Cortex of kidney (tissue), 1 donor: ENCODE measurements at places on chromosomes 16 and 17.

DNA sequence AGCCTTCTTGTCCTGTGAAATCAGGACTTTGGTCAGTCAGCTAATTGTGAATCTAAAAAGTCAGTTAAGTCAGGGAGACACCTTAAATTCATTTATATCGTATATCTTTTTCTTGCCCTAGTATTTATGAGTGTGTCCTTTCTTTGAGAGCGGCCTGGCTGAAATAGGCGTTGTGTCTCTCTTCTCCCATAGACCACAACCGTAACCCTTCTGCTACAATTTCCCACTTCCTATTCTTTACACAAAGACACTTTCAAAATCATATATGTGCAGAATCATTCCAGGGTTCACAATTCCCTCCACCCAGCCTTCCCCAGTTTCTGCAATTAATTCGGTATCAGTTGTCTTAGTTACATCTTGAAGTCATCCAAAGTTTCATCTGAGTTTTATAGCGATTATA is 14.0 kb upstream of the COTL1 start:
- DNase-seq, result no peak

DNA sequence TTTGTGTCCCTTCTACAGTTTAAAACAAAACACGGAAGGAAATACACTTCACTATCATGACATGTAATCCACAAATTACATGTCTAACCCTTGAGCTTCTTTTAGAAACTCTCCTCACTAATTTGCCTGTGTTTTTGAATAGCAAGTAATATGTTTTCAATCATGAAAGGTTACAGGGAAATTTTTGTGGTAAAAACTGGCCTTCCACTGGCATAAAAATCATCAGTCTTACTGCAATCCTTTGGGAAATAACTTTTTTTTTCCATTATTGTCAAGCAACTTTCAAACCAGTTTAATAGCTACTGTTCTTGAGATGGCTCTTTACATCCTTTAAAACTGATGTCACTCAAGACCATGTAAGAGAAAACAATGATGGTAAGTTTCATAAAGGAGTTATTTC is 27.0 kb downstream of the MYO1D start:
- DNase-seq, result no peak

DNA sequence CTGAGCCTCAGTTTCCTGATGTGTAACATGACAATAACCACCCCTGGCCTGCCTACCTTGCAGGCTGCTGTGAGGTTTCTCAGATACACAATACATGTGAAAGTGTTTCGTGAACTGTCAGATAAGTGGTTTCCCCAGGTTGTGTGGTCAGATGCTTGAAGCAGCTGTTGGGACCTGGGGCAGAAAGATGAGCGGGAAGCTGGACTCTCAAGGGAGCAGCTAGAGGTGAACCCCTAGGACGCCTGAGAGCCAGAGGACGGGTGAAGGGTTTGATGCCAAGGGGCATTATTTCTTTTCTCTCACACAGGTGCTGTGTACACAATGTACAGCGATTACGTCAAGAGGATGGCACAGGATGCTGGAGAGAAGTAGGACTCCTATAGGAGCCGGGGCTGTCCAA is 2.3 kb downstream of the HIGD1B start:
- DNase-seq, result no peak

DNA sequence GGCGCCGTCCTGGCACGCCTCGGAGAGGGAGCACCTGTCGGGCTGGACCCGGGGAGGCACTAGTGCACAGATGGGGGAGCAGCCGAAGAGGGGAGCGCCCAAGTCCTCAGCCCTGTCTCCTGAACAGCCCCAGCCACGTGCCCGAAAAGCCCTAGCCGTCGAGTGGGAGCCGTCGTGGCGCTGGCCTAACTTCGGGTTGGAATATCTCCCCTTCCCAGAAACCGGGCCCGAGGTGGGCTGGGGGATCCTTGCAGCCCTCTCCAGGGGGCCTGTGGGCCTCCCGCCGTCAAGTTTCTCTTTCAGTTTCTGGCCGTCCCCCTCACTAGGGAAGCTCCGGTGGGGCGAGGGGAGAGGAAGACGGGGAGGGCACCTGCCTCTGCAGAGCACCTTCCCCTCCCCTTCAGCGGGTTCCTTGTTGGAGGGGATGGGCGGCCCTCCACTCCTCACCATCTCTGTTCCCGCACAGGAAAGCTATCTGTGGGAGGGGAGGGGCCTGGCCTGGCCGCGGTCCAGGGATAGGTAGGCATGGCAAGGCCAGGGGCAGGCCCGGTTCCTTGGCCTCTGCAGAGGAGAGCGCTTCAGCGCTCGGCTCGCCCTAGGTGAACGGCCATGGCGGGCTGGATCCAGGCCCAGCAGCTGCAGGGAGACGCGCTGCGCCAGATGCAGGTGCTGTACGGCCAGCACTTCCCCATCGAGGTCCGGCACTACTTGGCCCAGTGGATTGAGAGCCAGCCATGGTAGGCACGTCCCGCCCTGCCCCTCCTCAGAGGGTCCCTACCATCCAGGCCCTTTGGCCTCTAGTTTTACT is 709 bp downstream of the STAT5A start:
- DNase-seq, result no peak

- no peak for DNase-seq
Observed at GRCh38 chr17:43900858-43901754, 6.2 kb downstream of the MPP2 start.

DNA sequence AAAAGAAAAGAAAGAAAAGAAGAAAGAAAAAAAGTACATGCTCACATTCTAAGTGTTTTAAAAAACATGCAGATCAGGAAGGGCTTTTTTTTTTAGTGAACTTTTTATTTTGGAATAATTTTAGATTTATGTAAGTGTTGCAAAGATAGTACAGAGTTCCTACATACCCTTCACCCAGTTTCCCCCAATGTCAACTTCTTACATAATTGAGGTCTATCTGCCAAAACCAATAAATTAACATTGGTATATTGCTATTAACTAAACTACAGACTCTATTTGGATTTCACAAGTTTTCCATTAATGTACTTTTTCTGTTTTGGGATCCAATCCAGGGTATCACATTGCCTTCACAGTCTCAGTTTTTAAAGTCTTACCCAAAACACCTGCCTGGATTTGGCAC is 81.7 kb downstream of the SKAP1 start:
- no peak for DNase-seq

DNA sequence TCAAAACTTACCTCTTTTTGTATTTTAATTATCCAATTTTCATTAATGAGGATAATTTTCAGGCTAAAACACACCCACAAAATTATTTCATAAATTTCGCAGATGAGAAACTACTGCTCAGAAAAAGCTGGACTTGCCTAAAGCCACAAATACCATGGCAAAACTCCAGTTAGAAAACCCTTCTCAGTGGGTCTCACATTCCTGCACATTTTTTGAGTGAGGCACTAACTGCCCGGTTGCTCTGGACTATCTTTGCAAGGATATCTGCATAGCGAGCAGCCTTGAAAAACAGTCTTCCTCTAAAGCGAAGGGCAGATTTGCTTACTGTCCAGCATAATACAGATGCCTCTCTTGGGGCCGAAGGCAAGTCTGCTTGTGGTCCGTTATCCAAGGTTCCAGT is 9.8 kb downstream of the MPHOSPH6 start:
- DNase-seq, result no peak

DNA sequence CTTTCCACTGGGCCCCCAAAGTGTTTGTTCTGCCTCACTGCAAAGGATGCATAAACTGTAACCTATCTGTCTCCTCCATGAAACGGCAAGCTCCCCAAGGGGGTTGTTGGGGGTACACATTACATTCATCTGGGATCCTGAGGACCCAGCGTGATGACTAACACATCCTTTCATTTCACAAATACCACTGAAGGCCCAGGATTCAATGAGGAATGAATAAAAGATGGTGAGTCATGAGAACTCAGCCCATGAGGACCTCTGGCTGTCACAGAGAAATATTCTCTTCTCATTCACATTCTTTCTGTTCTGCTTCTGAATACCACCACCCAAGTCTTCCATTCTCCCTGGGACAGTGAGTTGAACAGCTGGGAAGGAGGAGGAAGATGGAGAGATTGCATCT is 149.8 kb downstream of the RBFOX3 start:
- DNase-seq, result no peak

DNA sequence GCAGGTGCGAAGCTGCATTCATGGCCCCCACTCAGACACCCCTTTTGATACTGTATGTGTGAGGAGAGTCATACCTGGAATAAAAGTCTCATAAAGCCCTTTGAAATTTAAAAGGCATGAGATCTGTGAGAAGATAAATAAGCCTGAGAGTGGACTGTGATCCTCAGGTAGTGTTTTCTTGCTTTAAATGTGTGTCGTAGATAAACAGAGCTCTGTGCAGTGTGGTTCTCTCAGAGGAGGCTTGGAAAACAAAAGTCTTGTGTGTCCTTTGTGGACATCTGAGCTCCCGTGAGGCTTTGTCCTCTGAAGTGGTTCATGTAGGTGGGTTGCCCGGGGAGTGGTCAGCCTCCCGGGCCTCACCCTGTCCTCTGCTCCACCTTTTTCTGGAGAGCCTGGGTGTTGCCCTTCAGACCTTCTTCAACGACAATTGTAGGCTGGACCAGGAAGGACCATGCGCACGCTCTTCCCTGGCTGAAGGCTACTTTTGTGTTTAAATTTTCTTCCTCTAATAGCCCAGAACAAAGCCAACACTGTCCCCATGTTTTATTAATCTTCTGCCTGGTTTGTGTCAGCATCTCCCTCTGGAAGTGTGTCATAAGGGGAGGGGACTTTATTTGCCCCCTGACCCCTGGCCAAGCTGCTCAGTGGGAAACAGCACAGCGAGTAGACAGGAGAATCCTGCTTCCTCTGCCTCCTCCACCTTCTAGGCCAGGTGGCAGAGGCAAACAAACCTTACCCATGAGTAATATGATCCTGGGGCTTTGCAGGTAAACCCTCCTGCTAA is 151.2 kb downstream of the MSI2 start:
- DNase-seq, result no peak

DNA sequence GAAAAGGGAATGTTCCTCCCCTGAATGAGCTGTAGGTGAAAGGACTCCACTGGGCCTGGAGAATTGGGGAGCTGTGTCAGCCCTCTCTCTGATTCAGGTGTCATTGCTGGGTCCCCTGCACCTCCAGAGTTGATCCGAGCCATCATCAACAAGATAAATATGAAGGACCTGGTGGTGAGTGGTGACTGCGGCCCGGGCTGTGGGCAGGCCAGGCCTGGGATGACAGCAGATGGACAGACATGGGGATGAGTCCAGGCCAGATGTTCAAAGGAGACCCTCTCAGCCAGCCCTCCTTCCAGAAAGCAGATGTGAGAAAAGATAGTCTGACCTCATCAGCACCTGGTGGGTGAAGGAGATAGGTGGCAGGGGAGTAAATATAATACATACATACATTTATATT is 4.6 kb downstream of the CHAD start:
- DNase-seq, result no peak

GRCh38 chr17:73924114-73924908 is 279.2 kb upstream of the RPL38 start:
- no peak for DNase-seq

- DNase-seq, result no peak
Observed at GRCh38 chr17:48548523-48549280, 3.8 kb upstream of the HOXB2 start.

DNA sequence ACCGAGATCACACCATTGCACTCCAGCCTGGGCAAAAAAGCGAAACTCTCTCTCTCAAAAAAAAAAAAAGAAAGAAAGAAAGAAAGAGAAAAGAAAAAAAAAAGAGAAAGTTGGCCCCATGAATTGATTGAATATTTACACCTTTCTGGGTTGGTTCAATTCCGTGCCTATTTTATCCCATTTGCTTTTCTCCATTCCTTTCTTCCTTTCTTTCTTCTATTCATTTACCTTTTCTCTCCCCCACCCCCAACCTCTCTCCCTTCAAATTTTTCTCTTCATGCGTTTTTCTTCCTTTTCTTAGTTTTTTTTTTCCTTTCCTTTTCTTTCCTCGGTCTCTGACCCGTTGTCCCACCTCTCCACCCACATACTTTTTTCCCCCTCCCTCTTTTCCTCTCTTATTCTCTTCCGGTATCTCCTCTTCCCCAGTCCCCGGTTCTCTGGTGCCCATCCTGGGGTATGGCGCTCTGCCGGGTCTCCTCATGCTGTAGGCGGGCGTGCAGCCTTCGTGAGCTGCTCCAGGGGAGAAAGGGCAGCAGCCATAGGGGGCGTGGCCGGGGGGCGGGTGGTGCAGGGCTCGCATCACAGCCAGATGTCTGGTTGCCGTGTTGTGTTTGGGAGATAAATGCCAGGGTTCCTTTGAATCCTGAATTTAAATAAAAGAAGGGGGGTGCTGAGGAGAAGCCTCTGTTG is 5.3 kb upstream of the COL1A1 start:
- no peak for DNase-seq

- DNase-seq, result no peak
Observed at GRCh38 chr17:83149761-83150251, 70.4 kb downstream of the METRNL start.

GRCh38 chr17:45038728-45039634 is 12.5 kb downstream of the DCAKD start:
- DNase-seq, result no peak

DNA sequence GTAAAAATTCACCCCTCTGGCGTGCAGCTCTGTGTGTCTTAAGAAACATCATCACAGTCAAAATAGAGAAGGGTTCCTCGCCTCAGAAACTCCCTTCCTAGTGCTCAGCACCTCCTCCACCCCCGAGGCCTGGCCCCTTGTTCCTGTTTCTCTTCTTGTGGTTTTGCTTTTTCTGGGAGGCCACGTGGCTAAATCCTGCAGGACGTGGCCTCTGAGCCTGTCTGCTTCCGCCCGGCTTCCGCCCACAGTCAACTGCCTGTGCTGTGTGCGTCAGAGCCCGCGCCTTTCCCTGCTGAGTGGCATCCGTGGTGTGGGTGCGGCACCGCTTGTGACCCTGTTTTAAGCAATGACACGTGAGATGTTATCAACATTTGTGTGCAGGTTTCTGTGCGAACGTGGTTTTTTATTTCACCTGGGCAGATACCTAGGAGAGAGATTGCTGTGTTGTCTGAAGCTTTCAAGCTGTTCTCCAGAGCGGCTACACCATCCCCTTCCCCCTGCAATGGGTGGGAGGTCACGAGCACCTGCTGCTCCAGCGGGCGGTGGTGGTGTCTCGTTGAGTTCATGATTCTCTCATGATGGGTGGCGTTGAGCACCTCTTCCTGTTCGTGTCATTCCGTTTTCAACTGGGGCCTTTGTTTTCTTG is 21.7 kb downstream of the ACSF3 start:
- DNase-seq, result no peak

GRCh38 chr17:56815711-56816110 is 18.0 kb downstream of the C17orf67 start:
- DNase-seq, result no peak

- DNase-seq, result no peak
Observed at GRCh38 chr17:81337476-81337879, 42.4 kb upstream of the SLC38A10 start.
